HFFc6 (cell line): ENCODE measurements at places on chromosomes 7 and 10. TPM values are rescaled to one million over a fixed set of nuclear protein-coding genes. Genes with fewer than 3 reads are reported as not detected.

GRCh38 chr7:70710011-70710480 is 421.9 kb upstream of the GALNT17 start:
- no peaks in the 10 kb centered on the region for H3K36me3 ChIP-seq
- no peak for DNase-seq
- H3K4me3 ChIP-seq, result no peak overlapping the region
- no peak overlapping the region for H3K27ac ChIP-seq
- peaks cover 1% of the 10 kb centered on the region; the same call in 1 of the 2 replicates for H3K27me3 ChIP-seq

PNLIPRP2 gene
- not detected in 3 replicates for total RNA-seq

NYAP1 gene
- total RNA-seq, result 0.42 to 1.5 TPM (median 0.54 TPM) in 3 replicates

GRCh38 chr10:11707624-11708350 is 34.4 kb upstream of the ECHDC3 start:
- H3K27ac ChIP-seq, result no peak overlapping the region
- no peak for DNase-seq
- no peaks in the 10 kb centered on the region for H3K36me3 ChIP-seq
- peaks cover 2% of the 10 kb centered on the region for H3K4me1 ChIP-seq

DNA sequence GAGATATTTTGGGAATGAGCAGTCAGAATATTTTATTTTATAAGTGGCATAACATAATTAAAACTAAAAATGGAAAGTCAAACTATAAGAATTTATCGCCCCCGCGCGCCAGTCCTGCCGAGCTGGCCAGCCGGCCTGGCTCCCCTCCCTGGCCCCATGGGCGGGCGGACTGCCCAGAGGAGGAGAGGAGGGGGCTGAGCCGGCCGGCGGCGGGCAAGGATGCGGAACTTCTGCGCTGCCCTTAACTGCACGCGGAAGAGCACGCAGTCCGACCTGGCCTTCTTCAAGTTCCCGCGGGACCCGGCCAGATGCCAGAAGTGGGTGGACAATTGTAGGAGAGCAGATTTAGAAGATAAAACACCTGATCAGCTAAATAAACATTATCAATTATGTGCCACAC is 96.8 kb downstream of the DKK1 start:
- H3K4me1 ChIP-seq, result peaks cover 43% of the 10 kb centered on the region
- H3K36me3 ChIP-seq, result peaks cover 5% of the 10 kb centered on the region; the same call in 1 of the 2 replicates
- H3K4me3 ChIP-seq, result no peak overlapping the region; the same call in 1 of the 2 replicates
- no peak overlapping the region; the same call in 1 of the 2 replicates for H3K27ac ChIP-seq

SAMD9 gene
- 8.0 to 17.6 TPM (median 9.7 TPM) in 3 replicates for total RNA-seq

GRCh38 chr10:75335983-75336382 is 65.6 kb downstream of the ZNF503 start:
- H3K27me3 ChIP-seq, result peaks cover 23% of the 10 kb centered on the region
- H3K36me3 ChIP-seq, result no peaks in the 10 kb centered on the region
- H3K4me3 ChIP-seq, result no peak overlapping the region
- no peaks in the 10 kb centered on the region for H3K4me1 ChIP-seq
- H3K27ac ChIP-seq, result no peak overlapping the region

CFAP58 gene
- total RNA-seq, result 0.54 to 1.1 TPM (median 0.72 TPM) in 3 replicates

GRCh38 chr7:25296086-25296485 is 67.8 kb upstream of the NPVF start:
- no peak for DNase-seq
- H3K4me3 ChIP-seq, result no peak overlapping the region
- H3K27ac ChIP-seq, result no peak overlapping the region
- H3K4me1 ChIP-seq, result no peaks in the 10 kb centered on the region
- H3K27me3 ChIP-seq, result peaks cover 2% of the 10 kb centered on the region; the same call in 1 of the 2 replicates

DNA sequence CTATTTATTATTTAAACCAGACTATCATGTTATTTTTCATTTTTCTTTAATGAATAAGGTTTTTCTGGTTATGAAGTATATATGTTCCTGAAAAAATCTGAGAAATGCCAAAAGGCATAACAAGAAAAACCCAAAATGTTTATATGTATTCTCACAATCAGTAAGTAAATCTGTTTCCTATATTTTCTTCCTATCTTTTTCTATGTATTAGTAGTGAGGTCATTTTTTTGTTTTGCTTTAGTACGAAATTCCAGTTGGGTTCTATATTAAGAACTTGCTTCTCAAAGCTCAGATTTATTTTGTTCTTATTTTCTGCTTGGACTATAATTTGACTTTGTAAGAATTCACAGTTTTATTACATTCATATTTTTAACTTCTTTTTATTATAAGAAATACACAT is 287.5 kb upstream of the NFE2L3 start:
- H3K36me3 ChIP-seq, result no peaks in the 10 kb centered on the region
- no peaks in the 10 kb centered on the region; the same call in 1 of the 2 replicates for H3K27me3 ChIP-seq
- H3K4me3 ChIP-seq, result no peak overlapping the region
- H3K4me1 ChIP-seq, result peaks cover 18% of the 10 kb centered on the region
